Fibroblast of the conjunctiva (primary cell): ENCODE measurements at places on chromosomes 5 and 9.

GRCh38 chr5:69276422-69277174 is 41.9 kb downstream of the CDK7 start:
- DNase-seq: no peak

DNA sequence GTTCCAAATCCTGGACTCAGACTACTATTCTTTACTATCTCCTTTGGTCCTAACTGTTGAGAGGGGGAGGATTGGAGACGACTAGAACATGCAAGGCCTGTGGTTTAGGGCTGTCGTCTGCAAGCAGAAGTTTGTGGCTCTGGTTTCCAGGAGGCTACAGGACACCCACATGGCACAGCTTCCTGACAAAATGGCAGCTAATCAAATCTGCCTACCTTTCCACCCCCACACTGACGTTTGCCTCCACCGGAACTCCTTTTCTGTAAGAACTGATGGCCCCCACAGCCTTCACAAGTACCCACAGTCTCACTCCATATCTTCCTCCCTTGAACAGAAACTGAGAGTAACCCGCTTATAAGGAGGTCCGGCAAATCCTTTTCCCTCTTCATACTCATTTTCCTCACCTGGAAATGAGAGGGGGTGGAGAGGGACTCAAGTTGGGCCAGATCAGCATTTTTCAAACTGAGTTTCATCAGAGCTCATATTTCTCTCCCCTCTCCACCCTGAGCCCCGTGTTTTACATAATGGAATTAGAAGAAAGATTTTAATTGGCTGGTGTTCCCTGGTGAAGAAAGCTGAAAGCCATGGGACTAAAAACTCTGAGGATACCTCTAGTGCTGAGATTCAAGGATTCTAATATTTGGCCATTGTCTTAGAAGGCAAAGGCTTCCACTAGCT is 5.2 kb downstream of the SLC31A2 start:
- no peak for DNase-seq

- no peak for DNase-seq
Measured at GRCh38 chr9:131500377-131500776, 2.3 kb upstream of the POMT1 start.

DNA sequence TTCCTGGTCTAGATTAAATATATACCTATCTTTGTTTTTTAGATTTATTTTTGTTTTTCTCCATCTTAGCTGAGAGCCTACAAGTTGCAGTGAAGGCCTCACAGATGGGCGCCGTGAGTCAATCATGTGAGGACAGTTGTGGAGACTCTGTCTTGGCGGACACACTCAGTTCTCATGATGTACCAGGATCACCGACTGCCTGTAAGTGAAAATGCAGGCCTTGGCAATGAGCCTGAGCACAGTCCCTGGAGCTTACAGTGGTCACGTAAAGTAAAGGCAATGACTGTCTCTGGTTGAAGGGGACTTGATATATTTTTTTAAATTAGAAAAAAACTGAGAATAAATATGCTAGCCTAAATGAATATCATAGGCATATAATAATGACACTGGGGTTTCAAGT is 271.9 kb downstream of the ARHGEF28 start:
- DNase-seq: no peak

DNA sequence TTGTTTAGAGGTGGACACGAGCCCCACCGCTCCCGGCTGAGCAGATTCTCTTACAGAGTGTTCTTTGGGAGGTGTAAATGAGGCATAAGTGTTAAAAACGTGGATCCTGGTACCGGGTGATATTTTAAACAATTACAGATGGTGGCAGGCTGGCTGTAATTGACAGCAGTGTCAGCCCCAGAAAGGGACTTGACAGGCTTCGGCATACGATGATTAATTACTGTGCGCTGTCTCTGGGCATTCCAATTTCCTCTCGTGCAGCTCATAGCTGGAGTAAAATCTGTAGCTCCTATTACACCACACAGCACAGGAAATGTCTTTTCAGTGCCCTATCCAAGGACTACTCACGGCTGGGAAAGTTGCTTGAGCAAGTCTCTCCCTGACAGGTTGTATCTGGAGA is 305.4 kb upstream of the IRX2 start:
- DNase-seq: no peak

DNA sequence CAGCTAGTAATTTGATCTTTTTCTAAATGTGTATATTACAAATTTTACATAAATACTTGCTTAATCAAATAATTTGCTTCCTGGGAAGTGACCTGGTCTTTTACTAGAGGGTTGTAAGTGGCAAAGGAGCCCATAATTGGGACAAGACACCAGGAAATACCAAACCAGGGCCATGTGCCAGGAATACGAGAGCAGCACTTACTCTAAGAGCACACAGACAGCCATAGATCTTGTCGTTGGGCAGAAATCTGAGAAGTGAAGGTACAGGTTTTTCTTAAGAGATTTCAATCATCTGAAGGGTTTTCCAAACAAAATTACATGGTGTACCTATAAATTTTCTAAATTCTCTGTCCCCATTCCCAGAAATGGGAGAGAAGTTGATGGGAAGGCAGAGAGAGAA is 179.3 kb downstream of the HINT1 start:
- DNase-seq: no peak

- peak; percentile 28 for DNase-seq
Measured at GRCh38 chr5:36743891-36744772, 132.4 kb upstream of the NIPBL start.

GRCh38 chr9:33166231-33167083 is 679 bp downstream of the B4GALT1 start:
- no peak for DNase-seq

DNA sequence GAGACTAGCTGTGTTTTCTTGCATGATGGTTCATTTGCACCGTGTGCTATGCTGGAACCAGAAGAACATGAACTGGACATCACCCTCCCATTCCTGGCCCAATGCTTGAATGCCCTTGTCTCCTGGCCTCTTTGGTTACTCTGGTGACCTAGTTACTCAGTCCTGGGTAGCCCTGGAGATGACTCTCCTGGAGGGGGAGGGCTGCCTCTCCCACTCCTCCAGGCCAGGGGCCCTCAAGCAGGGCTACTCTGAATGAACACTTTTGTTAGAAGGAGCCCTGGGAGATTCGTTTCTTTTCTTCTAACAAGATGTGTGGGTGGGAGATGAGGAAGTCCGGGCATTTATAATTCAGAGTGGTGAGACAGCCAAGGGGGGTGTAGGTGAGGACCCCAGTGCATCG is 12.0 kb upstream of the NKX2-5 start:
- no peak for DNase-seq

DNA sequence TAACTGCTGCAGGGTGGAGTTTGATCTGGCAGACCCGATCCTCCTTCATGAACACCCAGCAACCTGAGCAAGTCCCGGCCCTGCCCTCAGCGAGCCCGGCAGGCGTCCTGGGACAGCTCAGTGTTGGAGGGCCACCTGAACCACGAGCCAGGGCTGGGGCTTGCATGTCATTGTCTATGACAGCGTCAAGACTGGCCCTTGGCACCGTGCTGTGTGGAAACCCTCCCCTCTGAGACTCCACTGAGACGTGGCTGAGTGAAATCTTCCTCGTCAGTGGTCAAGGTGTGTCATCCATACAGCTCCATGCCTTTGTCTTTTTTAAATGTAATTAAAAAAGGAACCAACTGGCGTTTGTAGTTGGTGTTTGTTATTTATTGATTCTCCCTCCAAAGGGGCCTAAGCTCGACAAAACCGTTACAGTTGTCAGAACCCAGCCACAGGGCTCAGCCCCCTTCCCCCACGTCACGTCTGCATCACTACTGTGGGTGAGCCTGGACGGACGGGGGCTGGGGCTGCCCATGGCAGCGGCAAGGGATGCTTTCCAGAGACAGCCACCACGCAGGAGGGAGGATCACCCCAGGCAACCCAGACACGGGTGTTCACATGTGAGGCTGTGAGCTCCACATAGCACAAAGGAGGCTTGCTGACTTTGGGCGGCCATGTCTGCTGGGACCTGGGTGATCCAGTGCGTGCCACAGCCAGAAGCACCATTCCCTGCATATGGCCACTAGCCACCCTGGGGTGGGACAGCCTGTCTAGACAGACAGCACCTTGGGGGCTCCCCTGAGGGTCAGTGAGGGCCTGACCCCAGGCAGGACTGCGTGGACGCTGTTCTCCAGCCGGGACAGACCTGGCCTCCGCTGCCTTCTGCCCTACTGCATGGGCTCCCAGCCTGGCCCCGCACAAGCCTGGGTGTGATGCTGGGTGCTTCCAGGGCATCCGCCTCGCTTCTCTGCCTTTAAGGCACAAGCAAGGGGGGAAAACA is 7.3 kb downstream of the UCK1 start:
- no peak for DNase-seq

DNA sequence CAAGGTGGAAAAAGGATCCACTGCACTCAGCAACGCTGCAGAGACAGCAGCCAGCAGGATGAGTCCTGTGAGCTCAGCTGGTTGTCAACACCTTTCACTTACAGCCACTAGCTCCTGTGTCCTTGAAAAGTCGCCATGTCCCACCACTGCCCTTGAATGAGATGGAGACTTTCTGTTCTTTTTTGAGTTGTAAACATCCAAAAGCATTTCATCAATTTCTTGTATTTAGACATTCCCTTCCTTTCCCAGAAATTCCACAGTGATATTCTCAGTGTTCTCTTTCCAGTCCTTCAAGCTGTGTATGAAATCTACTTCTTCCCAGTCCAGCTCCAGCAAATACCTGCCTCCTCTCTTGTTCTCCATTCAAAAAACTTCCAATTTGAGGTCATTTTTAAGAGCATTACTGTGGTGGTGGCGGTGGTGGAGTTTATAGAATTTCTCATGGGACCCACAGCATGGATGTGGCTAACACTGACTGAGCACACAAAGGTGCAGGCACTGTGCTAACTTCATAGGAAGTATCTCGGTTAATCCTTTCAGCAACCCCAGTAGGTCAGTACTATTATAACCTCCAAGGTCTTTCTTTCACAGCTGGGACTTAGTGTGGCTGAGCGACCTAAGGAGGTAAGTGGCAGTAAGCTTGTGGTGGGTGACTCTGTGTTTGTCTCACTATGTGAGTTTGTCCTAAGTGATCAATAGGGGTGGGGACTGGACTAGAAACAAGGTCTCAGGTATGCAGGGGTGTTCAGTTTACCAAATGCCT is 15.0 kb upstream of the GPX3 start:
- DNase-seq: no peak

DNA sequence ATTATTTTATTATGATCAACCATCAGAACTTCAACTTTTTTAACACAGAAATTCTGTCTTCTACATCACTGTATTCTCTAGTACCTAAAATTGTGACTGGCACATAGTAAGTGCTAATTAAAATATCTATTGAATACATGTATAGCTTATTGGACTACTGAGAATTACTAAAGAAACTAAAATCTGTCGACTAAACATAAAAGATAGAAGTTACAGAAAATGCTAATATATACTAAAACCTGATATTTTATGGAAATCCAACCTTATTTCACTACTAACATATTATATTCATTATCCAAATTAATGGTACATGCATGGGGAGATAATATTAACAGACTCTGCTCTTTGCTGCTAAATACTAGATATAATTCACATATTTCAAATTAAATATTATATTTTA is 153.6 kb downstream of the DTWD2 start:
- no peak for DNase-seq

DNA sequence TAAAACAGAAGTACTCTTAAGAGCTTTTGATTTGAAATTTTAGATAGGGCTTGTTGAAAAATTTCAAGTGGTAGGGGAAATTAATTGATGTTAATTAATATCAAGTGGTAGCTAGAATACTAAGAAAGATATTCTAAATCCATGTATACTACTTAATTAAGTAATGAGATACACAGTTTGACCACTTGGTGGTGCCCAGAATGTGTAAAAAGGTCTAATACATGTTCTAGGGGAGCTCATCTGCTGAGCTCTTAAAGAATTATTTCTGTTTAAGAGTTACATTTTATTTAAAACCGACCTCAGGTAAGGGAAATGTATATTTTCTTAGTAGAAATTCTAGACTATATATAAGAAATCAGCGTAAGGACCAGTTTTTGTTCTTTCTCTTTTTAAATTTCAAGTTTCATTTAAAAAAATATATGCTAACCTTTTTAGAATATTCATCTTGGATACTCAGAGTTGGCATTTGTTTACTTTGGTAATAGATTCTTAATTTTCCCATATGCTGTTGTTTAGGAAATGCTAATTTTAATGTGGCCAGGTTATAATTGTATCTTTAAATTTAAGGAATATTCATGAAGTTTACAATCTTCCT is 61.5 kb downstream of the LNPEP start:
- peak; percentile 55 for DNase-seq

- no peak for DNase-seq
Measured at GRCh38 chr5:124796495-124796894, 50.1 kb upstream of the ZNF608 start.

DNA sequence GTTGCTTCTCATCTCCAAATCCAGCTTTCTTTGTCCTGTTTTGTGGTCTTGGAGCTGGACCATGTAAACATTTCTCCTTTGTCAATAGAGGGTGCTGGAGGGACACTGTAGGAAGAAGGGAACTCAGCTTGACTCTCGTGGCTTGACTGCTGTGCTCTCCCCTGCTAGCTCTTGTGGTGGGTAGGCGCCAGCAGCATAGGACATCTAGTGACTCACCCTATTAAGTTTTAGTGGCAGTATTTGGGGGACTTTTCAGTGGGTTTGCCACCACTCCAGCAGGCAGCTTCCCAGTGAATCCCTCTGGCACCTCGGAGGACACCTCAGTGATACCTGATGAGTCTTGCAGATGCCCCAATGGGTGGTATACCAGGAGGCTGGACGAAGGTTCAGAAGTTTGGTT is 97.8 kb downstream of the TSSK1B start:
- no peak for DNase-seq

DNA sequence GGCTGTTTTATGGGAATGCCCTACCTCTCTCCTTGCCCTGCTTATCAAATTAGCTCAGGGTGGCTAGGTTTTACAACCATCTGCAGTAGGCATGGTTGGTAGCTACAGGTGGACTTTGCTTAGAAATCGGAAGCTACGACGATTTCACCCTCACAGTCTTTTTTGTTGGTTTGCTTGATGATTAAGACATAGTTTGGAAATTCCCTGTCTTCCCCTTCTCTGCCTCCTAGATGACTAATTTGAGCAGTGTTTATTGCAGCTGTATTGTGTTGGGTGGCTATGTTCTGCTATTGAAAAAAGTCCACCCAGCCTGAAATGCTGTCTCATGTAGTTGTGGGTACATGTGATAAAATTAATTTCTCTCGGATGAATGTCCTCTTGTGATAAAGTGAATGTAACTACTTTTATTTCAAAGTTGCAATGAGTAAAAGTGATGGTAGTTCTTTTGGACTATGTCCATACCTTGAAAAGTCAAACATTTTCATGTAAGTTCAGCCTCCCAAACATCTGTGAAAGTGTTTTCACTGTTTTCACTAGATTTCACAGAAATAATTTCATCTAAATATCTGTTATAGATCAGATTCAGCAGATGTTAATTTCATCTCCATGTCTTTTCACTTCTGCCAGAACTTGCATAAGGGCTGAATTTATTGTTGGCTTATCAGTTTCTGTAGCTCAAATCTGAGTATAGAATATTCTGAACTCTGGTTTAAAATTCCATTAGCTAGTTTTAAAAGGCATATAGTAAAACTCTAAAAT is 37.3 kb upstream of the FYB1 start:
- peak; percentile 32 for DNase-seq

- DNase-seq: no peak
Measured at GRCh38 chr5:150565868-150566267, 57.9 kb downstream of the NDST1 start.

- no peak for DNase-seq
Measured at GRCh38 chr5:176625512-176625911, 4.8 kb downstream of the SNCB start.
